ENCODE measurements at places on chromosomes 7 and 10.

GRCh38 chr10:50619166-50619565 is 4.6 kb downstream of the SGMS1 start:
- DNase-seq = no peak

- DNase-seq = no peak
Measured at GRCh38 chr10:126842836-126843235, 62.4 kb upstream of the DOCK1 start.

GRCh38 chr7:130108809-130109208 is 38.5 kb downstream of the KLHDC10 start:
- no peak for DNase-seq

DNA sequence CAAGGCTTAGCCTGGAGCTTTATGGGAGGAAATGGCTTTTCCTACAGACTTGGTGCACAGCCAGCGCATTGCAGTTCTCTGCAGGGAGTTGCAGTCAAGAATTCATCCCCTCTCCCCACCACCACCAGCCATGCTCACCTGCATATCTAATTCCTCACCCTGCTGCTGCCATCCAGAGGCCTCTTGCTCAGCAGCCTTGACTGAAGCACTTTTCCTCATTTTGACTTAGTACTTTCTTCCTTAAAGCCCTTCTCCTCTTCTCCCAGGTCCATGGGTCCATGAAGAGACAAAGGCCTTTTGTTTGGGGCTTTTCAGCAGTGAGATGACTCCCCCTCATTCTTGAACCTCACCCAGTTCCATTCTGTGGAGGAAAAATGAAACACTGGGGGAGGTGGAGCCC is 39.7 kb upstream of the GPR141 start:
- DNase-seq = no peak

GRCh38 chr10:114874827-114875411 is 53.3 kb downstream of the FHIP2A start:
- DNase-seq = no peak

DNA sequence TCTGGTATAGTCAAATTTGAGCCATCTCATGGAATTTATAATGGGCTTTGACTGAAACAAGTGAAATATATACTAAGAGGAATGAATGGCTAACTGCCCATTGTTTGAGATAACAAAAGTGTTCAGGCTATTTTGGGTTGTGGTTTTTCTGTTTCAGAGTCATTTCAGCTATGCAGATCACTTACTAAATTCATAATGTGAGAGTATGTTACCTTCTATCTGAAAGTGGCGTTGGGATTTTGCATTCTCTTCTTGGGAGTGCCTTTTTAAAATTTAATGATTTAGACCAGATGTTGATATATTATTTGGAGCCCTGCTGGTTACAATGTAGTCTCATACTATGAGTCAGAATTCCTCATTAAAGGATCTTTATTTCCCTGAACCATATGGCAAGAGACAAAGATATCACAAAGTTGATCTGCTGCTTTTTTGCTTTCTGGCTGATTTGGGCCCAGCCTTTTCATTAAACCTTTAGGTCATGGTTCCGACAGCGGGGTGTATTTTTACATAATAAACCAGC is 10.4 kb downstream of the VCL start:
- DNase-seq = peak; percentile 54

DNA sequence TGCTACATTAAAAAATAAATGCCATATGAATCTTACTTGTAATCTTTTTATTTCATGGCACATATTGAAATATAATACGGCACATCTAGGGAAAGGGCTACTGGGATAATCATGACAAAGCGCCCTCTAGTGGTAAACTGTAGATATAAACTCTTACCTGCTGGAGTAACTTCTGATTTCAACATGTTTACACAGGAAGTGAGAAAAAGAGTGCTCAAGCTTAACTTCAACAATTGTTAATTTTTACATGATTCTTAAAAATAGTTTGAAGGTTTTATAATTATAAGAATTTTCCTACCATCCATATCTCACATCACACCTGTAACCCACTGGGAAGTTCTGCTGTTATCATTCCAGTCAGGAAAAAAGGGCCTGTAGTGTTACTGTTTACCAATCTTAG is 2.0 kb upstream of the HEPACAM2 start:
- peak; percentile 85 for DNase-seq

DNA sequence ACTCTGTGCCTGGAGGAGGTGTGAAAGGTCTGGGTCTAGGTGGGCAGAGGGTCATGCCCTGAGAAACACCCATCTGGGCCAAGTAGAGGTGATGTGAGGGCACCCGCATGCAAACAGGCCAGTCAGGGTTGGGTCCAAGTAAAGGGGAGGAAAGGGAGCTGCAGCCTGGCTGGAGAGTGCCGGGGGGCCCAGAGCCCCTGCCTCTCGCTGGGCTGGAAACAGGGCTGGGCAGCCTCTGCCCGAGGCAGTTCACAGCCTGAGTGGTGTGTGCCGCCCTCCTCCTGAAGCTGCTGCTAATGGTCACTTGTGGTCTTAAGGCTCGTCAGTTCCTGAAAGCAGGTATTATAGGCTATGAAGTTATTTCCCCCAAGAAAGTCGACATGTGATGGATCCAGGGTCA is 7.3 kb downstream of the CYP2E1 start:
- DNase-seq = no peak

GRCh38 chr7:96205665-96206064 is 116.2 kb downstream of the SLC25A13 start:
- DNase-seq = no peak

- DNase-seq = no peak
Measured at GRCh38 chr7:26658389-26659084, 205.9 kb downstream of the SKAP2 start.

- no peak for DNase-seq
Measured at GRCh38 chr10:6925146-6925545, 345.1 kb upstream of the PRKCQ start.

Data from LoVo (cell line).